Midbrain (tissue), 1 donor: ENCODE measurements at places on chromosomes 7 and 10.

DNA sequence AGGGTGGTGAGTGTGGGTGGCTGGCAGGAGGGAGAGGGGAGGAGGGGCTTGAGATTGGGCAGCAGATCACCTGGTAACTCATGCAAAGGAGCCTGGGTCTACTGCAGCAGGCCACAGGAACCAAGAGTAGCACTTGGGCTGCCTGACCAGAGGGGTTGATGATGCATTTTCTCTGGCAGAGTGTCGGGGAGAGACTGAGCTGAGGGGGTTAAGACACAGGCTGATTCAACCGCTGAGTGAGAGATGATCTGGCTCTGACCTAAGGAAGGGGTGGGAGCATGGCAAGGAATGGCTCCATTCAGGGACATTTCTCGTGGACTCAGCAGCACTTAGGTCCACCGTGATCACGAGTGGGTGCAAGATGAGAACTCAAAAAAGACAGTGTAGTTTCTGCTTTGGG is 115.5 kb upstream of the STK17A start:
- no peak for DNase-seq

DNA sequence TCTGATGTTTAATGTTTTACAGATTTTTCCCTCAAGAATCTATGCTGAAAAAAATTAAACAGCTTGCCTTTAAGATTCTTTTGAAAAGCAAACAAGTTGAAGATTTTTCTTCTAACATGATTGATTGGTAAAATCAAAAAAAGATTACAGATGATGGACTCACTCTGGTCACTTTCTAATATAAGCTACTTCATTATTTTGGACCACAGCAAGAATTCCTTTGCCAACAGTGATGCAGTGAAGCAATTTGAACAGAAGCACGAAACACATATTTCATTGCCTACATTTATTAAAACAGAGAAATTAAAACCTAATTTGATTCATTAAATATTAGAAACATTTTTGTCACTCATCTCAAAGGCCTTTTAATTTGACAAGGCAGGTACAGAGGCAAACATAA is 82.1 kb upstream of the SGCE start:
- no peak for DNase-seq

GRCh38 chr7:111960984-111961383 is 245.2 kb downstream of the DOCK4 start:
- no peak for DNase-seq

- no peak for DNase-seq
Measured at GRCh38 chr10:70513848-70514309, 35.3 kb downstream of the PALD1 start.

GRCh38 chr10:94409021-94409657 is 6.8 kb downstream of the TBC1D12 start:
- DNase-seq = no peak

- no peak for DNase-seq
Measured at GRCh38 chr7:11707606-11708193, 124.3 kb downstream of the THSD7A start.

DNA sequence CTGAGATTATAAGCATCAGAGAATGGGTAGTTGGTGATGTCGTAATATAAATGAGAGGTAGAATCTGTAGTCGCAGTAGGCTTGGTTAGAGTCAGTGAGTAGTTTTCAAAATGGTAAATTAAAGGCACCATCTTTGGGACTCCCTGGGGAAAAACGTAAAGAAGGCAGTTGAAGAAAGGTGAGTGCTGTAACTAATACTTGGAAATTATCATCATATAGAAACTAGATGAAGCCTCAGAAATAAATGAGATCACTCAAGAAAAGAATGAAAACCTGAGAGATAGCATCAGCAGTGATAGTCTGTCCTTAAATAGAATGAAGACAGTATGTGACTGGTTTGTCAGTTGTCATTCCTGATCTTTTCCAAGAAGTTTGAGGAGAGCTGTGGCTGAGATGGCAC is 23.8 kb downstream of the PALS2 start:
- no peak for DNase-seq

GRCh38 chr10:1364151-1364910 is 308.1 kb downstream of the WDR37 start:
- no peak for DNase-seq

- DNase-seq = peak; percentile 53
Measured at GRCh38 chr10:6201516-6201975, 1.2 kb upstream of the PFKFB3 start.

DNA sequence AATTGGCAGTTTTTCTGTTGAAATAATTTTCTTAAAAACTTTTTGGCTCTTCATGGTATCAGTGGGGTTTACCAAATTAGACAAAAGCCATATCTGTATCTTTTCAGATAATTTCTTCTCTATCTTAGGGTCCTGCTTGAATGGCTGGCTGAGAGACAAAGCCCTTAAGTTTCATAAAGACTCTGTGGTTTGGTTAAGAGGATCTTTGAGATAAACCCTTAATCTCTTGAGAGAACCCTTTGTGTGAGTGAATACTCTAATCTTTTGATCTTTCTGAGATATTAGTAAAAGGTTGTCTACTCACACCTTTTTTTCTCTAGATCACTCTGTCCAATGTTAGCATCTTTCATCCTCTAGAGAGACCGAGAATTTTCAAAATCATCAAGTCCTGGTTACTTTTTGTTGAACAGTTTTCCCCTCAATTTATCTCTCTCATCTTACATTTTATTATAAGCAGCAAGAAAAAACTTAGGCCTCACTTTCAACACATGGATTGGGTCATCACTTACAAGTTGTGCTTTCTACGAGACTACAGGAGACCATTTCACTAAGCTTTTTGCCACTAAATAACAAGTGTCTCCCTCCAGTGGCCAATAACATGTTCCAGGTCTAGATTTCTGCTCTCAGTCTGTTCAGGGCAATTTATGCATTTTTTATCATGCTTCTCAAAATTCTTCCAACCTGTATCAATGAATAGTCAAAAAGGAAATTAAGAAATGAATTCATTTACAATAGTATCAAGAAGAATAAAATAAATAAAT is 28.4 kb downstream of the DNAJC9 start:
- DNase-seq = no peak

GRCh38 chr10:10294881-10295529 is 722.7 kb upstream of the CELF2 start:
- DNase-seq = no peak

DNA sequence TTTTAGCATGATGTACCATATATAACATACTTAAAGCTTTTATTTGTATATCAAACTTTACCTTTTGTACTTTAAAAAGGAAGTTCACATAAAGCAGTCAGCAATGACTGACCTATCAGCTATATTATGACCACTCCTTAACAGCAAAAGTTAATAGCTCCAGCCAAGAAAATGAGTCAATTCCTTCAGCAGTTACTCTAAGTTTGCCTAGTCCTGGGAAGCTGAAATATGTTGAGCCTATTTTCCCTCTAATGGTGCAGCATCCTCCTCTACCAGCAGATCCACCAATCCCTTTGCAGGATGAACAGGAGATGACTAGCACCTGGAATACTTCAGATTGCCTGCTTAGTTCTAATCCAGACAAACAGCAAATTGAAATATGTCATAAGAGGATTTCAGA is 64.2 kb downstream of the CUL2 start:
- DNase-seq = no peak

DNA sequence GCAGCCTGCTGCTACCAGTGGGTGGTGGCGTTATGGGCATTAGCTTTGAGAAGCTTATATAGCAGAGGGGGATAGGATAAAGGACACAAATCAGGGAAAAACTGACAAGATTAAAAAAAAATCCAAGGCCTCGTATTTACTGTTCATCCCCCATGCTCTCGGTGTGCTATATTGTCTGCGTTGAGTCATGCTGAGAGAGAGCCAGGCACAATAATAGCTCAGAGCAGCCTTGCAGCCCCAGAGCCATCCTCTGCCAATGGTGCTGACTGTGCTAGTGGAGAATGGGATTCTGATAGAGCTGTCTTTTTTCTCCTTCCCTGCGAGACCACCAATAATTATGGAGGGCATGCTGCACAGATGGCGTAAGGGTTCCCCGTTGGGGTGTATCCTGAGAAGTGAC is 51.7 kb upstream of the FZD1 start:
- no peak for DNase-seq

- peak; percentile 57 for DNase-seq
Measured at GRCh38 chr10:78579576-78579975, 489.2 kb upstream of the ZMIZ1 start.

DNA sequence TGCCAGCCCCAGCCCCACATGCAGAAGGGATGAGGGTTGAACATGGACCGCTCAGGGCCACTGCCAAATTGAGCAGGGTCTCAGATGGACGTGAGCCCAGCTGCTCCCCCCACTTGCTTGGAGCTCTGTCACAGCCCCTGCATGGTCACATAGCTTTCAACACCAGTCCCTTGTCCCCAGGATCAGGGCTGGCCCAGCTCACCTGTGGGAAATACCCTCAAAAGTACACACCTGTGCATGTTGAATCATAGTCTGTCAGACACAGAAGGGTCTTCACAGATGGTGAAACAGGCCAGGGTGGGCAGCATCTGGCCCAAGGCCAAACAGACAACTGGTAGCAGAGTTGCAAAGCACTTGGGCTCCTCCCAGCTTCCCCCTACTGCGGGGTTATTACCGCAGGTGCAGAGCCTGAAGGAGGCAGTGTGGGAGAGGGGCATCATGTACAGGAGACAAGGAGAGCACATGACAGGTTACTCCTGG is 77.6 kb upstream of the UNC5B start:
- no peak for DNase-seq

GRCh38 chr7:18202315-18203045 is 174.8 kb upstream of the PRPS1L1 start:
- DNase-seq = no peak

DNA sequence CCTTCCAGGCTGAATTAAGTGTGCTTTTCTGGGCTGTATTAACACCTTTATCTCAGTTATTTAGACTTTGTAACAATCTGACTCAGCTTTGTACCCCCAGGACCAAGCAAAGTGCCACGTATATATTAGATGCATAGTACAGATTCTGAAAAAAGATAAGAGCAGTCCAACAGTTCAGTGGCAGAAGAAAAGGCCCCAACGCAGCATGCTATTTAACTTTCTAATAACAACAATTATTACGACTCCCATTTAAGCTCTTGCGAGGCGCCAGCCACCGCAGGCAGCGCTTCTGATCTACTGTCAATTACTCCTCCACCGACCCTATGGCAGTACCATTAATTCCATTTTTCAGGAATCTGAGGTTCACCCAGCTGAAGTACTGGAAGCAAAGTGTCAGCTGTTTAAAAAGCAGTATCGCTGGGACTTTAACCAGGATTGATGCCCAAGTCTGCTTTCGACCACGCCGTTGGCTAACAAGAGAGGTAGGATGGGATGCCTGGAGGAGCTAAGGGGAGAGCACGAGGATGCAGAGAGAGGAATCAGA is 638 bp downstream of the LIPA start:
- DNase-seq = peak; percentile 71

DNA sequence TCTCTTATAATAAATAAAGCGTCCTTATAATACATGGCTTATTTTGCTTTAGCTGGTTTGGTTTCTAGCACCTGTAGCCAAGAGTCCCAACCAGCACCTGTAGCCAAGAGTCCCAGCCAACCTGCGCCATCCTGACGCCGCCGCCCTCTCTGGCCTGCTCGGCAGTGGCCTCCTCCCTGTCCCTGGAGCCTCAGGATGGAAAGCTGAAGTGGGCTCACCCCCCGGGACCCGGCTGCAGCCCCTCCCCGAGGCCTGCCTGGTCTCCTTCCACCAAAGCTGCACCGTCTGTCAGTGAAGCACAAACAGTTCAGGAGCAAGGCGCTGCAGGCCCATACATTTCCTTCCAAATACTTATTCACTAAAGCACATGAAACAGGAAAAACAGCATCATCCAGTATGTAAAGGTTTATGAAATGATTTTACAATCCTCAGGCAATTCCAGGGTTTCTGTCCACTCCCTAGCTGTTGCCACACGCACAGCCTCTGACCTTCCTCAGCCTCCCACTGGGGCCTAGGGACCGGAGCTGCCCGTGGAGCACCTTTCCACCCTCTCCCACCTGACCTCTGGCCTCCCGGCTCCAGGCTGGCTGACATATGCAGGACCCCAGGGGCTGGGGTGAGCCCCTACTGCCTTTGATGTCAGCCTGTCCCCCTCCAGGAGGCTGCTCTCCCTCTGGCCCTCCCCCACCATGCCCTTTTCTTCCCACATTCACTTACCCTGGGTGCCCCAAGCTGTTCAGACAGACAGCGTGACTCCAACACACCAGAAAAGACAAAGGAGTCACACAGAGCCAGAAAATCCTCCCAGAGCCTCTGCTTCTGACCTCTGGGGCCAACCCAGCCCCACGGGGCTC is 149.6 kb upstream of the PPP2R2D start:
- DNase-seq = no peak

GRCh38 chr7:24970676-24971075 is 9.3 kb downstream of the OSBPL3 start:
- DNase-seq = no peak

GRCh38 chr10:80506189-80506575 is 31.5 kb upstream of the SH2D4B start:
- no peak for DNase-seq

DNA sequence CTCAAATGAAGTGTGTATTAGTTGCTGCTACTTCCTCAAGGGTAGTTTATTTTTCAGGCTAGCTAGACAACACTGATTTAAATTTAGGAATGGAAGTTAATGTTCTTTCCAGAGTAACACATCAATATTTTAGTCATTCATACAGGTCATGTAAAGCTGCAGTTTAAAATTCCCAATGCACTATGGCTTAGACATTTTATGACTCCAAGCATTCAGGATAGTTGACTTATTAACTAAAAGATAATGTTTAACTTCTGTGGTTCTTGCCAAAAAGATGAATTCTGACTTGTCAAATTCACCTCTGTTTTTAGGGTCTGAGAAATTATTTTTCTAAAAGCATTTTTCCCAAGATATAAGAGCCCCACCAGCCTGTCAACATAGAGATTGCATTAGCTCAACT is 131.9 kb downstream of the TFPI2 start:
- no peak for DNase-seq

DNA sequence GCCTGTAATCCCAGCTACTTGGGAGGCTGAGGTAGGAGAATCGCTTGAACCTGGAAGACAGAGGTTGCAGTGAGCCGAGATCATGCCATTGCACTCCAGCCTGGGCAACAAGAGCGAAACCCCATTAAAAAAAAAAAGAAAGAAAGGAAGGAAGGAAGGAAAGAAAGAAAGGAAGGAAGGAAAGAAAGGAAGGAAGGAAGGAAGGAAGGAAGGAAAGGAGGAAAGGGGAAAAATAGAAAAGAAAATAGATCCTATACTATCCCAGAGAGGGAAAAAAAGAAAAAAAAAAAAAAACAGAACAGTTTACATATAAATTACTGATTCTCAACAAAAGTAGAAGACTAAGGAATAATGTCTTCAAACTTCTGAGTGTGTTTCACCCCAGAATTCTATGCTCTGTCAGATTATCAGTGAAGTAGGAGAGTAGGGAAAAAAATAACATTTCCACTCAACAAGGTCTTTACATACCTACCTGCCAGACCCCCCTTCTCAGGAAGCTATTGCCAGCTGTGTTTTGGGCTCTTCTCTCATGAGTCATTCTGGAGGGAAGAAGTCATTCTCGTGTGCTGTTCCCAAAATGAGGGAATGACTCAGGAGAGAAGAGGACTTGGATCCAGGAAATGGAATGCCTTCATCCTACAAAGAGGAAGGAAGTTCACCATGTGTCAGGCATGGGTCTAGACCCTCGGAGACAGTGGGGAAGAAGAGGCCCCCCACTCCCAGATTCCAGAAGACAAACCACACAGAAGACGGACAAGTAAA is 20.9 kb downstream of the RGS10 start:
- DNase-seq = no peak

- DNase-seq = peak; percentile 75
Measured at GRCh38 chr10:95445837-95446486, 115.2 kb downstream of the SORBS1 start.

- peak; percentile 89 for DNase-seq
Measured at GRCh38 chr7:28754027-28754426, 204.1 kb downstream of the TRIL start.

GRCh38 chr7:2530071-2530987 is 10.8 kb downstream of the LFNG start:
- no peak for DNase-seq
